Activated CD4-positive, CD25-positive, alpha-beta regulatory T cell (primary cell): ENCODE measurements at places on chromosomes 13 and 19.

DNA sequence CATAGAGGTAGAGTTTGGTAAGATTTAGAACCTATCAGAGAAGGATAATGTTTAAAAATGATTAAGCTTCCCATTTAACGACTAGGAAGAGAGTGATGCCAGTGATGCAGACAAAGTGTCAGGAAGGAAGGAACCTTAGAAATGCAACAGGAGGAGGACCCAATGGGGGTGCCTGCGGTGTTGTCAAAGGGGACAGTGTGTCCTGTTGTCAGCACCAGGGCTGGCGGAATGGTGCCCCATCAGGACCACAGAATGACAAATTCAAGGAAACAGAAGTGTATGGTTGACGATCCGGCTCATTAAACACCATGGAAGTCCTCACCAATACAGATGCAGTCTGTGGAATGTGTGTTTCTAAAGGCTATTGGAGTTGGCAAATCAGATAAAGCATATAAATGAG is 19.3 kb downstream of the ATP12A start:
- DNase-seq, result no peak

DNA sequence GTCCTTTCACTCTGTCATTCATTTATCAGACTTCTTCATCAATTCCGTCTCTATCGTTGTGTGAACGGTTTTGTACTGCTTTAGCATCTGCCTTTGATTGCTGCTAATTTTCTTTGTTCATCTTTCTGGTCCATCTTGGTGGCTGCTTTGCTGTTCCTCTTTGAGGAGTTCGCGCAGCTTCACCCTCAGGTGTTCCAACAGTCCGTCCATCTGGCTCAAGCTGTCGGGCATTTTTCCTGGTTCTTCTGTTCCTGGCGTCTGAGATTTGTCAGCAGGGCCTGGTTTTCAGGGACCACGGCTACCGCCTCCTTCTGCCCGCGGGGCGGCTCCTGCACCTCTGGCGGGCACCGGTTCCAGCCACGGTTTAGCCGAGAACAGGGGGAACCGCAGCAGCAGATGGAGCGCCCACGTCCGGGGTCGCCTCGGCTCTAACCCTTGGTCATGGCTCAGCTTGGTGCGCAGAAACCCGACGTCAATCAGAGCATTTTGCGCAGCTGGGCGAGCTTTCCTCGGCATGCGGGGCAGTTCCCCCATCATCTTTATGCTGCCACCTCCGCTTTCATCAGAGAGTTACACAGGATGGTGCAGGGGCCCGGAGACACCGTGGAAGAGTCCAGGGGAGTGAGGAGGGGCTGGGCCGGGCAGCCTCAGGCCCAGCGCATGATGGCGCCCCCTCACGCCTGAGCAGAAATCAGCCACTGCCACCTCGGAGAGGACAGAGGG is 89.5 kb downstream of the ZNF100 start:
- no peak for DNase-seq

- no peak for DNase-seq
These were observed 26.9 kb upstream of the RCBTB2 start for GRCh38 chr13:48559638-48560320.

GRCh38 chr13:29482504-29482903 is 113.0 kb downstream of the SLC7A1 start:
- DNase-seq, result no peak

- no peak for DNase-seq
These were observed 2676.6 kb downstream of the PCDH9 start for GRCh38 chr13:64553411-64554129.

GRCh38 chr19:5127717-5128116 is 158.8 kb downstream of the KDM4B start:
- DNase-seq, result no peak

DNA sequence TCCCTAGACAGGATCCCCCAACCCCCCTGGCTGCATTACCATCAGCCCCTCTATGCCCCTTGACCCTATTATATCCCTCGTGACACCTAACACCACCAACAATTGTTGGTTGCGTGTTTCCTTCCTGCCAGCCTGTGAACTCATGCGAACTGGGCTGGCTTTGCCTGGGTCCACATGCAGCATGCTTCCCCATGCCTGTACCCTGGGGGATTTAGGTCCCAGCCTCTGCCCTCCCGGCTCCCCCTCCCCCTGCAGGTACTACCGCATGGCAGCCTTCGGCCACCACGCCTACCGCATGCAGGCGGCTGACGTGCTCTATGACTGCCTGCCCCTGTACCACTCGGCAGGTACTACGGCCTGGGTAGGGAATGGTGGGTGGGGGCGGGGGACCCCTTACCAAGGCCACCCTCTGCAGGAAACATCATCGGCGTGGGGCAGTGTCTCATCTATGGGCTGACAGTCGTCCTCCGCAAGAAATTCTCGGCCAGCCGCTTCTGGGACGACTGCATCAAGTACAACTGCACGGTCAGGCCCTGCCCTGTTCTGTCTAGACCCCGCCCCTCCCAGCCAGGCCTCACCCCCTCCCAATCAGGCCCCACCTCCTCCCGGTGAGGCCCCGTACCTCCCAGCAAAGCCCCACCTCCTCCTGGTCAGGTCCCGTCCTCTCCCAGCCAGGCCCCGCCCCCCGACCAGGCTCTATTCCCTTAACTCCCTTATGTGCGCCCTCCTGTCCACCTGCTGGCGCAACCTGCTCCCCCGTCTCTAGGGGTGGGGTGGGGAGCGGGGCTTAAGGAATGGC is 18.5 kb downstream of the SLC27A1 start:
- peak; percentile 38 for DNase-seq

DNA sequence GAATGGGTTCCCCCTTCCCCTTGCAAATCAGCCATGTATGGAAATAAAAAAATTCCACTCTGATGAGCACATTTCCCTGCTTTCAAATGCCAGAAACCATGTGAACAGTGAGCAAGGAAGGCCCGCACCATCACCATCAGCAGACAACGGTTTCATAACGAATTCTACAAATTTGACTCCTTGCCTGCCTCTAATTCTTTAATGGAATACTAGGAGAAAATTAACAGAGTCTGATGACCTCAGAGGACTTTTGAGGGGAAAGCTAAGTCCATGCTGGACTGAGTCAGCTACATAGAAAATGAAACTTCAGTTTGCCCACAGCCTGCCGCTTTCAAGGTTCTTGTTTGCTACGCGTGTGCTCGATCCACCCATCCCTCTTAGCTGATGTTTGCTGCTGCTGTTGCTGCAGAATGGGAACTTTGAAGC is 46.7 kb upstream of the KL start:
- DNase-seq, result no peak

DNA sequence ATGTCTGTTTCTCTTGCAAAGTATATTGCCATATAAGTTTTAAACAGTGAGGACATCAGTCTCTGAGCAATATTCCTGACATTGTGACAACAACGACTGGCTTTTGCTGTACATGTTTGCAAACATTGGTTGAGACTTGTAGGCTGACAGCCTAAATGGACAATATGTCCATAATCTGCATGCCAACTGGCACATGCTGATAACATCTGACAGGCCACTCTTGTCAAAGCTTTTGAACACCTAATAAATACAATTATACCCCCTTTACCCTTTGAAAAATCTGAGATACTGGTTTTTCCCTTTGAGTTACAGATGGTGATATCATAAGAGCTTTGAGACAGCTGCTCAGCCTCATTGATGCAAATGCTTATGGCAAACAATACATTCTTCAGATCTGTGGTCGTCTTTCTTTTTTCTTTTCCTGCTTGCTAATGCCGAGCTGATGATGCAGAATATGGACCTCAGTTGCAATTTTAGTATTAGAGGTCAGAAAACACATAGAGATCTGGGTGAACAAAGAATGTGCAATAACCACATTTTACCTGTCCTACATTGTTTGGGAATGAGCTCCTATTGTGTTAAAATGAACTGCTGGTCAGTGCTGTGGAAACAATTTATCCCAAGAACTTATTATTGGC is 114.9 kb downstream of the RFC3 start:
- DNase-seq, result no peak

DNA sequence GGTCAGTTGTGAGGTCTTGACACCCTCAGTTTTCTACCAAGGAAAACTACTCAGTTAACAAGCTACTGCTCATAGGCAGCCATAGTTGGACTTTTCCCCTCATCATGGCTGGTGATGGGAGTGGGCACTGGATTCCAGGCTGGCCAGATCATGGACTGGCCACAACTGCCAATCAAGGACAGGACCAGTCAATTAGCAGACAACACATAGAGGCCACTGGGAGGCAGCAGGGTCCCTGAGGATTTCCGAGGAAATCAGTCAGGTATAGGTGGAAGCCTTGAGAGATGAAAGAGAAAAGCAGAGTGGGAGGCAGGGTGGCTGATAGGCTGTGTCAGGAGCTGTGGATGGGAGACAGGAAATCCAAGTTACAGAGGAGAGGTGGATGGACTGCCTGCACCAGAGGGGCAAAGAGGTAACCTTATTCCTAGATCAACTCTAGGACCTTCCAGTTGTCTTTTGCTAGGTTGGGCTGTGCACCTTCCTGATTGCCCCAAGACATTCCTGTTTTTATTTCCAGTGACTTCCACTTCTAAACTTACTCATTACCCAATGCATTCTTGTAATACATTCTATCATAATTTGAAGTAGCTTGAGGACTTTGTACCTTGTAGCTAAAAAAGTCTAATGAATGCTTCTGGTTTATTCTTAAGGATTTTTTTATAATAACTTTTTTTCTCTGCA is 361.8 kb downstream of the KCNRG start:
- no peak for DNase-seq

GRCh38 chr19:46847528-46847927 is 3.1 kb downstream of the AP2S1 start:
- DNase-seq, result no peak

DNA sequence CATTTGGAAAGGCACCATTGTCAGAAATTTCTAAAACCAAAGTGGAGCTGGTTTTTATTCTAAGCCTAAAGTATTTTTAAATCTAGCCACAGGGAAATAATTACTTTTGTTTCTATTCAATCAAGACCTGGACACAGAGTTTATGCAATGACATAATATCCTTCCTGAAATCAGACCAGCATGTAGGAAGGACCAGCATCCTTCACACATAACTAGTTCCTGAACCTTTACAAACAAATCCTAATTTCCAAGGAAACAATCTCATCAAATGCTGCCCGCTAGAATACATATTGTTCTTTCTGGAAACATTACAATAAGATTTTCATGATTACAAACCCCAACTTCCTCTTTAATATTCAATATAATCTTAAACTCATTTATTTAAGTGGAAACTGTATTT is 1.5 kb downstream of the STARD13 start:
- no peak for DNase-seq

DNA sequence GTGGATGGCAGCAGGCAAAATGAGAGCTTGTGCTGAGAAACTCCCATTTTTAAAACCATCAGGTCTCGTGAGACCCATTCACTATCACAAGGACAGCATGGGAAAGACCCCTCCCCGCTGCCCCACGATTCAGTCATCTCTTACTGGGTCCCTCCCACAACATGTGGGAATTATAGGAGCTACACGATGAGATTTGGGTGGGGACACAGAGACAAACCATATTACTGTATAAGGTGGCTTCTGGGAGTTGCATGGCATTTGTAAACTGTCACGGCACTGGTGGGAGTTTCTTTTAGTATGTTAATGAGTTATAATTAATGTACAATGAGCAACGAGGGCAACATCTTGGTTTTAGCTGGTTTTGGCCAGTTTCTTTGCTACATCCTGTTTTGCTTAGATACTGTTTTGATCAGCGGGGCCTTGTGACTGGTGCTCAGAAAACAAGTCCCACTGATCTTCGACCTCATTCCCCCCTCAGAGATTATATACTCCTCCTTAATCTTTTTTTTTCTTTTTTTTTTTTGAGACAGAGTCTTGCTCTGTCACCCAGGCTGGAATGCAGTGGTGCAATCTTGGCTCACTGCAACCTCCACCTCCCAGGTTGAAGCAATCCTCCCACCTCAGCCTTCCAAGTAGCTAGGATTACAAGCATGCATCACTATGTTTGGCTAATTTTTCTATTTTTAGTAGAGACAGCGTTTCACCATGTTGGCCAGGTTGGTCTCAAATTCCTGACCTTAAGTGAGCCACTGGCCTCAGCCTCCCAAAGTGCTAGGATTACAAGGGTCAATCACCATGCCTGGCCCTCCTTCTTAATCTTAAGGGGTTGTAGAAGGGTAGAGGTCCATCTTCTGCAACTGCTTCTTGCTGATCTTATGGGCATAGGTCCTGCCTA is 21.3 kb upstream of the ZNF599 start:
- DNase-seq, result no peak

DNA sequence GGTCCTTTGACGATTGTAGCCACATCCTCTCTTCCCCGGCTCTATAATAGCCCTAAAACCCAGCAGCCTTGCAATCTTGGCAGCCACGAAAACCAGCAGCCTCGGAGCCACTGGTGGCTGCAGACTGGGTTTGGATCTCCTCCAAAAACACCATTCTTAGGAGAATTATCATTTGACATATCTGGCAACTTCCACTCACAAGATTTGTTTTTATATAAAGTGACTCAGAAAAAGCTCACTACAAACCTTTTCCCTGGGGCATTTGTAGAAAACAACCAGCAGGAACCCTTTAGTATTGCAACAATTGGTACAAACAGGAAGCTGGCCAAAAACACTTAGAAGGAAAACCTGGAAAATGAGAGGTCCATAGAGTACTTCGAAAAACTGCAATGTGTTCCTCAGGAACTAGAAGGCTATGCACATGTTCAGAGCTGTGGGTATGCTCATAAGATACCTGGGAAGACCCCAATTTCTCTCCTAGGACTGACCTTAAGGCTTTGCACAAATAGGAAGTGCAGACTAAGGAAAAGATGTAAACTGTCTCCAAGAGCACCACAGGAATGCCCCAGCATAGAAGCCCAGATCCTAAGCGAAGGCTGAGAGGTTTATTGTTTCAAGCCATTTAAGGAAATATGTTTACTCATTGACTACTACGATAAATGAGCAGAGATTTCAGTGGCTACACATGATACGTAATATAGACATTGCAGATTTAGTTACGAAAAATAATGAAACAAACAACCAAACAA is 71.2 kb downstream of the MYO16 start:
- no peak for DNase-seq

DNA sequence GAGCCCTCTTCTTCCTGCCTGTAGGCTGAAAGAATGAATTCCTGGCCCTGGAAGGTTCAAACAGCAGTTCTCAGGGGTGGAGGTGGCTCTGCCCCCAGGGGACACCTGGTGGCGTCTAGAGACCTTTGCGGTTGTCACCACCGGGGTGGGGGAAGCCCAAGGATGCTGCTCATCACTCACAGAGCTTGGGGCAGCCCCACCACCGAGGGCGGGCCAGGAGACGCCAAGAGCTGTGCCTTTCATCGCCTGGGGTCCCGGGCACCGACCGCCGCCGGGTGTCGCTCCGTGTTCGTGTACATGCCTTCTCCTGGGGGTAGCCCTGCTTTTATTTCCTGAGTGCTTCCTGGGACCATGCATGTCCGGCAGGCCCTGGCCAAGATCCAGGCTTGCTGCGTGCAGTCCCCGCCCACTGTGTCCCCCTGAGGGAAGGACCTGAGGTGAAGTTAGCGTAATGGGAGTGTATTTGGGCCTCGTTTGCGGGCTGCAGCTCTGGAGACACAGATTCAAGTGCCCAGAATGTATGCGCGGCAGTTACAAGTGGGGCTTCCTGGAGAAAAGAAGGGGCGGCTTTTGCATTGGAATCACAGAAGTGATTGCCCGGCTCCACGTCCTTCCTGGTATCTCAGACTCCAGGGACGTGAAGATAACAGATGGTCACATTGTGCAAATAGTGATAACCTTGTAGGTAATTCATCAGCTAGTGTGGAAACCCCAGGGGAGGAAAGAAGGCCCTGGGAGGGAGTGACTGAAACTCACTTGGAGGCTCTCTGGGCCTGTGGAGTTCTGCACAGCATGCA is 7.8 kb downstream of the DOT1L start:
- DNase-seq, result peak; percentile 53

- DNase-seq, result peak; percentile 49
These were observed 696 bp upstream of the SAMD1 start for GRCh38 chr19:14091081-14091812.

- DNase-seq, result no peak
These were observed 2.4 kb upstream of the APC2 start for GRCh38 chr19:1447504-1447903.

- no peak for DNase-seq
These were observed 67.8 kb upstream of the FARP1 start for GRCh38 chr13:98075048-98075447.
